ENCODE measurements at places on chromosomes 4 and X. TPM values are rescaled to one million over a fixed set of nuclear protein-coding genes. Genes with fewer than 3 reads are reported as not detected.

- no peak overlapping the region for H3K27ac ChIP-seq
- no peaks in the 10 kb centered on the region for H3K27me3 ChIP-seq
- no peaks in the 10 kb centered on the region for H3K36me3 ChIP-seq
- no peak overlapping the region for H3K4me3 ChIP-seq
Observed at GRCh38 chr4:23327120-23327519, 562.7 kb downstream of the PPARGC1A start.

GRCh38 chr4:152462047-152462446 lies 73.8 kb downstream of the FBXW7 start:
- H3K4me1 ChIP-seq = peaks cover 27% of the 10 kb centered on the region
- no peaks in the 10 kb centered on the region for H3K36me3 ChIP-seq
- DNase-seq = no peak
- no peak overlapping the region for H3K4me3 ChIP-seq
- peak overlapping the region; percentile 60 for H3K27ac ChIP-seq

- no peak for DNase-seq
- no peaks in the 10 kb centered on the region for H3K36me3 ChIP-seq
- no peaks in the 10 kb centered on the region for H3K27me3 ChIP-seq
- no peak overlapping the region for H3K4me3 ChIP-seq
- H3K4me1 ChIP-seq = no peaks in the 10 kb centered on the region
- no peak overlapping the region for H3K27ac ChIP-seq
Observed at GRCh38 chr4:24751926-24752539, 43.3 kb upstream of the SOD3 start.

- no peak overlapping the region for H3K4me3 ChIP-seq
- no peaks in the 10 kb centered on the region for H3K36me3 ChIP-seq
- no peak for DNase-seq
- no peaks in the 10 kb centered on the region for H3K27me3 ChIP-seq
Observed at GRCh38 chrX:110125446-110126162, 122.7 kb downstream of the TMEM164 start.

- H3K27me3 ChIP-seq = no peaks in the 10 kb centered on the region
- H3K36me3 ChIP-seq = no peaks in the 10 kb centered on the region
- no peak for DNase-seq
- no peak overlapping the region for H3K4me3 ChIP-seq
Observed at GRCh38 chrX:11108253-11108941, 2.7 kb upstream of the HCCS start.

- no peaks in the 10 kb centered on the region for H3K27me3 ChIP-seq
- no peak overlapping the region for H3K27ac ChIP-seq
- DNase-seq = no peak
- no peak overlapping the region for H3K4me3 ChIP-seq
- H3K4me1 ChIP-seq = no peaks in the 10 kb centered on the region
Observed at GRCh38 chr4:74632634-74633033, 161.7 kb downstream of the BTC start.

GRCh38 chr4:52883183-52883621 lies 21.1 kb downstream of the RASL11B start:
- H3K4me1 ChIP-seq = no peaks in the 10 kb centered on the region
- H3K27ac ChIP-seq = no peak overlapping the region
- H3K4me3 ChIP-seq = no peak overlapping the region
- no peaks in the 10 kb centered on the region for H3K27me3 ChIP-seq

- no peak for DNase-seq
- H3K27me3 ChIP-seq = no peaks in the 10 kb centered on the region
- no peak overlapping the region for H3K4me3 ChIP-seq
- no peaks in the 10 kb centered on the region for H3K36me3 ChIP-seq
Observed at GRCh38 chr4:129429581-129430320, 333.8 kb downstream of the C4orf33 start.

DNA sequence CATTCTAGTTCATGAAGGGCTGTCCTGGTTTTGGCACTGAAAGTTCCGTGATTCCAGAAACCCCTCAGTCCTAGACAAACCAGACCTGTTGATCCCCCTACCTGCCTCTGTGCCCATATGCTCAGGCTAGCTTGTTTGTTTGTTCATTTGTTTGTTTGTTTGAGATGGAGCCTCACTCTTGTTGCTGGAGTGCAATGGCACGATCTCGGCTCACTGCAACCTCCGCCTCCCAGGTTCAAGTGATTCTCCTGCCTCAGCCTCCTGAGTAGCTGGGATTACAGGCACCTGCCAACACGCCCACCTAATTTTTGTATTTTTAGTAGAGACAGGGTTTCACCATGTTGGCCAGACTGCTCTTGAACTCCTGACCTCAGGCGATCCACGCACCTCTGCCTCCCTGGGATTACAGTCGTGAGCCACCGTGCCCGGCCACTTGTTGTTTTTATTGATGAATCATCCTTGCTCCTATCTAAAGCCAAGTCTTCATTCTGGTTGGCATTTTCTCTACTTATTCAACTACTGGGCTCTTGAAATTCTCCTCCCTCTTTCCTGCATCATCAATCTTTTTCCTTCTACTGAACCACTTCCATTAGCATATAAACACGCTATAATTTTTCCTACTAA lies 86.3 kb upstream of the BMP2K start:
- peaks cover 38% of the 10 kb centered on the region for H3K4me1 ChIP-seq
- DNase-seq = no peak
- H3K27ac ChIP-seq = no peak overlapping the region
- no peaks in the 10 kb centered on the region for H3K27me3 ChIP-seq

DNA sequence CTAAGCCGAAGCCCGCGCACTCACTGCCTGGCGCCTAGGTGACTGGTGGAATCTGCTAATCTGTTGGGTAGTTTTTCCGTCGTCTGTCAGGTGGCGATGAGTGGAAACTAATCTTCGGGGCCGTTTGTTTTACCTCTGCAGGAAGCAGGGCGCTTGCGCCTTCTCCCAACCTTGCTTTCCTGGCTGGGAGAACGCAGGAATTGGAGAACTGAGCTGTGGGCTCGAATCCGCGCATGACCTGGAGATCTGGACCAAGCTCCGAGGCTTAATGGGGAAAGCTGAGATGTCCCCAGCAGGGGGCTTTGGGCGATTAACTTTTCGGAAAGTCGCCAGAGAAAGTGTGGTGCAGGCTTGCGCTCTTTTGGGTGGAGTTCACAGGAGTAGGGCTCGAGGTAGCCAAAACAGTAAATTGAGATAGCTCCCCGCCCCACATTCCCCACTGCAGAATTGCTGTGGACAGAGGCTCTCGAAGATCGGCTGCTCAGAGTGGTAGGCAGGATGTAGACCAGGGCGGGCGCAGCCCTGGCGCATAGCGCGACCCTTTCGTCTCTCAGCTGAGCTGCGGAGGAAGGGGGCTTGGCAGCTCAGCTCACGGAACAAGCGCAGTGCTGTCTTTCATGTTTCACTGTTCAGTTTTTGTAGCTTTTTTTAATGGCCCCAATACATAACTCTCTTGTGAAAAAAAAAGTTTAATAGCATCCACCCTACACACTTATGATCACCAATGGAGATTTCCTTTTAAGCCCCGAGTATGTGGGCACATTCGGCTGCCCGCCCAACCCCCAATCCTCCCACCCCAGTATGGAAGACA lies 2.7 kb upstream of the FGF5 start:
- H3K4me3 ChIP-seq = no peak overlapping the region
- H3K36me3 ChIP-seq = no peaks in the 10 kb centered on the region
- H3K27ac ChIP-seq = no peak overlapping the region
- H3K27me3 ChIP-seq = peaks cover 70% of the 10 kb centered on the region
- peaks cover 23% of the 10 kb centered on the region for H3K4me1 ChIP-seq

Gene CLDN22
- not detected for total RNA-seq

All from left ventricle myocardium inferior (tissue), 1 donor.